ENCODE measurements at places on chromosomes 5 and 9.

DNA sequence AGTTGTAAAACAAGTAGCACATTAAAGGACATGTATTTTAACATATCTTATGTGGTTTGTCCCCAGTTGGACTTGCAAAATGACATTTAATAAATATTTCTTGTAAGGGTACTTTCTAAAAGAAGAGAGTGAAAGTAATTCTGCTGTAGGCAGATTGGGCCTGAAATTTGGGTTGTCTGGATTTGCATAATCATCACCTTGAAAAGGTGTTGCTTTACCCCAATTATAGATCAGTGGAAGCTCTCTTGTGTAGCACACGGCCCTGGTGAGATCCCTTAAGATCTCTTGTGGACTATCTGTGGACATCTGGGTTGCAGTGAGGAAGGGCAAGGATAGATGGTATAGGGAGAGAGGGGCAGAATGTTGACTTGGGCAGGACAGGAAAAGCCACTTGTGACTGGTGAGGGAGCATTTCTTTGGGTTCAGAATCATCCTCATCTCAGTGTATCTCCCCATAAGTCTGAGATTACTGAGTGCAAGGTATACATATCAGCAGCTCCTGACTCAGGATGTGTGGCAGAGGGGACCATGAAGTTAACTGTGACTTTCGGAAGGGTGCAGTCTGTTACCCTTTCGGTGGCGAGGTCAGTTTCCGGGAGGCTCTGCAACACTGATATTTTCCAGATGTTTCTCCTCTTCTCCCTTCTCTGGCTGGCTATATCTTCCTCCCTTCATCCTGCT is 2.0 kb upstream of the TNFAIP8 start:
- DNase-seq = peak; percentile 61

DNA sequence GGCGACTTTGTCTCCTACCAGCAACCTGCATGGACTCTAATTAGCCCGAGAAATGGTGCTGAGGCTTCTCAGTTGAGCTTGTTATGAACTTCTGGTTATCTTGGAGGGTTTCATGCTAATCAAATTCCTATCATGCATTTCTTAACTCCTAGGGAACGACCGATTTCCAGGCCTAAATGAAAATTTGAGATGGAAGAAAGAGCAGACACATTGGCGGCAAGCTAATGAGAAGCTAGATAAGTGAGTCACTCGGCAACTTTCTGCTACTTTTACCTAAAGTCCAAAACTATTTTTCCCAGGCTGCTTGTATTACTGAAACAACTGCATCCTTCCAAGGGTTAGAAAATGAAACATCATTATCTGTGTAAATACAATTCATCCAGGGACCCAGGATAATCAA is 207.2 kb downstream of the DOCK8 start:
- no peak for DNase-seq

DNA sequence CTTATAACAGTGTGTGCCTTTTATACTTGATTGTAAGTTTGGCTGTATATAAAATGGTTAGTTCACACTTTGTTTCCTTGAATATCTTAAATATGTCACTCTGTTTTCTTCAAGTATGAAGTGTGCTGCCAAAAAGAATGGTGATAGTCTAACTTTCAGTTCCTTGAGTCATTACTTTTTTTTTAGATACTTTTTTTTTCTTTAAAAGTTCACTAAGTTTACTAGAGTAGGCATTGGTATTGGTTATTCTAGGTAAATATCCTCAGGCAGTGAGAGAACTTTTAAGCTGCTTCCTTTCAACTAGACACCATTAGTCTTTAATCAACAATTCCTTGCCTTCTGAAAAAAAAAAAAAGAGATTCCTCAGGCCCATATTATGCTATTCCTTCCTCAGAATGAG is 41.9 kb downstream of the SPEF2 start:
- DNase-seq = no peak

GRCh38 chr9:132768932-132769905 is 99.0 kb downstream of the GTF3C4 start:
- DNase-seq = peak; percentile 75

DNA sequence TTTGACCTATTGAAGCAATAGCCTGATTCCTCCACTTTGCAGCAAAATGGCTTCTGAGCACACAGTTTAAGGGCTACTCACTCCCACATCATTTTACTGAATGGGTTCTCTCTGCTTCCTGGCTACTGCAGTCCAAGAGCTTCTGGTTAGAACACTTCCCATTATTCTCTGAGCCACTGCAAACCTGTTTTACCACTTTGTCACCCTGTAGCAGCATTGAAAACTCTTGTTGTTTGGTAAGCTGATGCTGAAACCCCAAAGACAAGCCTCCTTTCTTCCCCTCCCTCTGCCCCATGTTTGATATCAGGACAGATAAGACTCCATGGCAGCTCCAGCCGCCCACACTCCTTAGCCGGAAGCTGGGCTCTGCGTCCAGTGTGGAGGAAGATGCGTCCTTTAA is 84.4 kb upstream of the RARS1 start:
- DNase-seq = no peak

DNA sequence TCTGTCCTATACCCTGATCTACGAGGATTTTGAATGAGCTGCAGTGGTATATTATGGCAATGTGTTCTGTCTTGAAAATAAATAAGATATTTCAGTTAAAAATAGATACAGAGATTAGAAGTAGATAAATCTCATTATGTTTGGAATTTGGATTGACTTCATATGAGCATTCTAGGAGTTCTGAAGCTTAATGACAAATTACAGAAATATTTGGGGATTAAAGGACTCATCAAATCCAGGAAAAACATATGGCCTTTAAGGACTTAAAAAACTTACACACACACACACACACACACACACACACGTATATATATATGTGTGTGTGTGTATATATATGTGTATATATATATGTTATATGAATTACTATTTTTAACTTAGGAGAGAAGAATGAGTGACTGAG is 446.9 kb upstream of the CD180 start:
- DNase-seq = no peak

- no peak for DNase-seq
These were observed 393.7 kb downstream of the CDK5RAP2 start for GRCh38 chr9:120186276-120186675.

DNA sequence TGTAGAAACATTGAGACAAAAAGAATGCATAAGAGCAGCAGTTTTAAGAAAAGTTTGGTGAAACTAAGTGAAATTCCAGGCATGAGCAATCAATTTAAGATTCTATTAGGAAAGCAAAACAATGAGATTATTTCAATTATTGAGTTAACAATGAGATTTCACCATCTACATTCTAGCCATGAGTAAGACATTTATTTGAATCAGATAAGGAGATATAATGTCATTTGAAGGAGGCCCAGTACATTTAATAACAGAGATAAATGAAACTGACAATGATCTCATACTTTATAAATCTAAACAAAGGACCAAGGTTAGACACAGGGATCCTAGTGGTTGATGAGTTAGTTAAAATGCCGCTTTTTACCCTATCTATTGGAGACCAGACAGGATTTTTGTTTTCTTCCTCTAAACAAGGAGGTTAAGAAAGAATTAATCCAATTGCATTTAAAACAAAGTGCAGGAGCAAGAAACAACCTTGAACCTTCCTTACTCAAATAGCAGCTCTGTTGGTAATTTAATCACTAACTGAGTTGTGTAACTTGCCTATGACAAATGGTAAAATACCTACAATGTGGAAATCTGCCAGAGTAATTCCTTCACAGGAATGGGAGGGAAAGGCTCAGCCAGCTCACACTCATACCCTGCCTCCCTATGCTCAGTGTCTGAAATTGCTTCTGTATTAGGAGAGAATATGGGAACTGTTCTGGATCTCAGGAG is 103.5 kb upstream of the NR3C1 start:
- no peak for DNase-seq

DNA sequence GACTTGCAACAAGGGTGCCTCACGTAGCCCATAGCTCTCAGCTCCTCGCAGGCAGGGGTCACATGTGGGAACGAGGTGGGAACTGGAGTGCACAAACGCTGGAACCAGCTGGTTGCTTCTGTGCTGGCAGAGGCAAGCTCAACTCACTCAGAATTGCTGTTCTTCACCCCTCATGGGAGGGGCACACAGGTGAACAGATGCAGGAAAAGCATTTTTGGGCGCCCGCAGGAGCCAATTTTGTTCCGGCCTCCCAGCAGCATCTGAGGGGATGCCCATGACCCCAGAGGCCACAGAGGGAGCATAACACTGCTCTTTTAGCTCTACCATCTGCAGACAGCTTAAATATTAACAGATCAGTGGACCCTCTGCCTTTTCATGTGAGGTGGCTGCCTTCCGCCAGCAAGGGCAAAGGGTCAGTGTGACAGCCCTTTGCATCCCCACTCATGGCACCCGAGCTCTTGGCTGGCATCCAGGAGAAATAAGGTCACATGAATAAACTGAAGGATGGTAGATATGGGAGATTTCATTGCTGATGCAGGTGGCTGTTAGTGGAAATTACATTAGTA is 196.2 kb downstream of the SLCO4C1 start:
- no peak for DNase-seq

DNA sequence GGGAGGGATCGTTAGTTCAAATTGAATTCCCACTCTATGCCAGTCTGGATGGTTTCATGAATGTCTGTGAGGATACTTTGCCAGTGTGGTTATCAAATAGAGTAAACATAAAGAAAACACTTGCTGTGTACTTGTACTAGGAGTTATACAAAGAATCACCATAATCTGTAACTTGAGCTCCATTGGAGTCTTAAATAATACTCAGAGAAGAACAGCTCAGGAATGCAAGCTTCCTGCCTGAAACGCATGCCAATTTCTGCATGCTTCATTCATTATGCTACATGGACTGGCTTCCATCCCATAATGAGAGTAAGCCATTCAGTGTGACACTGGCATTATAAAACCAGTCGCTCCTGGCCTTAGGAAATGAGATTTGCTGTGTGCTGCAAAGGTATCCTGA is 351.4 kb downstream of the SEMA5A start:
- no peak for DNase-seq

DNA sequence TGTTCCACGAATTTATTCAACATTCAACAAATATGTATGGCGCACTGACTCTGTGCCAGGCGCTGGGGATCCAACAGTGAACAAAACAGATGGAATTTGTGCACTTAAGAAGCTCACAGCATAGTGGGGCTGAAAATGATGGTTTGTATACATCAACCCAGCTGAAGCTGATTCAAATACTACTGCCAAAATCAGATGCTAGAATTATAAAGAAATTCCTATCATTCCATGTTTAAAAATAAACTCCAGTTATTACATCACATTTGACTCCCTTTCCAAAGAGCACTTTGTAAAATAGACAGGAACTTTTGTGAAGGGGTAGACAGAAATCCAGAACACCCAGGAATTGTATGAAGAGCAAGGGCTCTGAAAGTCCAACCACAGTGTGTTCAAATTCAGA is 54.1 kb downstream of the ZNF608 start:
- DNase-seq = no peak

DNA sequence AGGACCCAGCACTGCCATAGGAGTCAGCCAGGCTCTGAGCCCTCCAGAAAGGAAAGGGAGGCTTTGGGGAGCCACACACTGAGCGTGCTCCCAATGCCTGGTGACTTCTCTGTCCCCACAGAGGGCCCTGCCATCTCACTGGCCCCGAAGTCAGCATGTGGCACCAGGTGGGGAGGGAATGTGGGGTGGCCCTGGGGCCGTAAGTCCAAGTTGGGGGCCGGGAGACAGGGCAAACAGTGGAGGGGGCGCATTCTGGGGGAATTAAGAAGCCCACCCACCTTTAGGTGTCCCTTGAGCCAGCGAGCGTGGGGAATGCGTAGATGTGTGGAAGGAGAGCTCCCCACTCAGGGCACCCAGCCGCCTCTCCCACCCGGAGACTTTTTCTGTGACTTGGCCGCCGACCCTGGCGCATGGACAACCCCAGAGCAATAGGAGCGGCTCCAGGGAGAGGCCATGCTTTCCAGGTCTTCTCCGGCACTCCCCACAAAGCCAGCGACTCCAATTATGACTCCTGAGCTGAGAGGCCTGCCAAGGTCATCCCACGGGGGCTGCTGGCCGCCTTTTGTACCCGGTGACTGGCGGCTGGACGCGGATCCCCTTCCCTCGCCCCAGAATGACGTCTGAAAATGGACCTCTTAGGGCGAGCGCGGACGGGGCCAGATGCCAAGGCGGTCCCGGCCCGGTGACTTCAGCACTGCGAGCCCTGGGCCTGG is 9.8 kb downstream of the IRX1 start:
- no peak for DNase-seq

DNA sequence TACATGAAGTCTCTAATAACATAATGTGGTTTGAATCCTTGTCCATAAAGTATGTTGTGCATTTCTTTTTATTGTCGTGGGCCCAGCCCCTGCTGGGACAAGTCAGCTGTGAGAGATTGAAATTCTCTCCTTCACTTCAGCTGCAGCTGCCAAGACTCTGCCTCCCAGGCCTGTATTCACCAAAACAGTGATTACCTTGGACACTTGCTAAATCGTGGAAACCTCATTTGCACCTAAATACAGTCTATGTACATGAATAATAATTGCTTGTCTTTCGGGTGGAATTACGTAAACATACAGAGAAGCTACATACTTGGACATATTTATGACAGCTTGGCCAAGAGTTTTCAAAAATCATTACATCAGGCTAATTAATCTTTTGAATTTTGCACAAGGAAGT is 898.5 kb upstream of the SEMA6A start:
- DNase-seq = no peak

DNA sequence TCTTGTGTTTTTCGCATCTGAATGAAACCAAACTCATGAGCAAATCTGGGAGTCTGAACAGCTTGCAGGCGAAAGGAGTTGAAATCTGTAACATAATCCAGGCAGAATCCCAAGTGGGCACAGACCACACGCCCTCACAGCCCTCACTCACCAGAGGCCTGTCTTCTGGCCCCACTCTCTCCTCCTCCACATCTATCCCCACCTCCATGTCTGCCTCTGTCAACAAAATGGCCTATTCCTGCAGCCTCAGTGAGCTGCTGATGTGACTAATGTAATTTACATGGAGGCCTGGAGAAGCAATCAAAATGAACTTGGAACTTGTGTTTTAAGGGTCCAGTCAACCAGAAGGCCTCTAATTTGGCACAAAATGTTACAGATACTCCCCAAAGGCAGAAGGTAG is 136.6 kb downstream of the GNA14 start:
- no peak for DNase-seq

DNA sequence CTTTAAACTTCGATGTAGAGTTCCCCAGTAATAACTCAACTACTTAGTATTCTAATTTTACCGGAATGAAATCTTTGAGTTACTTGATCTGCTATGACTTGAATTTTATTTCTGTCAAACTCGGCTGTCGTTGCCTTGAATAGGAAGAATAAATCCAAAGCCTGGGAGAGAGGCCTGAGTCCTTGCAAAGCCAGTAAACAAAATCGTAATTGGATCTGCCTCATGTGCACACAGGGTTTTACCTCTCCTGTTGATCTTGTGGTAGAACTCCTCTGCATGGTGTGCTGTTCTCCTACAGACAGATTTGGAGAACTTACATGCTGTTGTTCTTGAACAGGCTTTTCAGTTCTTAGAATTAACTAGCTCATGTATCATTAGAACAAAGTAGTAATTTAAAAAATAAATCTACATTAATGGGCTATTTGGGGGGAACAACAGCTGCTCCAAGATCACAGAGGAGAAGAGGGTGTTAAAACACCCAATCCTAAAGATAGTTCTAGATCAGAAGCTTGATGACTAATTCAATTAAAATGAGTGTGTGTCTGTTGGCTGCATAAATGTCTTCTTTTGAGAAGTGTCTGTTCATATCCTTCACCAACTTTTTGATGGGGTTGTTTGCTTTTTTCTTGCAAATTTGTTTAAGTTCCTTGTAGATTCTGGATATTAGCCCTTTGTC is 28.9 kb downstream of the HSPB3 start:
- DNase-seq = no peak

GRCh38 chr9:101307051-101307450 is 77.8 kb downstream of the BAAT start:
- no peak for DNase-seq

- no peak for DNase-seq
These were observed 284.0 kb upstream of the TLE4 start for GRCh38 chr9:79287708-79288290.

Data from stimulated activated CD4-positive, alpha-beta T cell treated with anti-CD3 and anti-CD28 coated beads, Interleukin-15, amount 100 ng/mL, for 24 hours (primary cell).